H1 (cell line): ENCODE measurements at places on chromosomes 3 and 15. TPM values are rescaled to one million over a fixed set of nuclear protein-coding genes. Genes with fewer than 3 reads are reported as not detected.

DNA sequence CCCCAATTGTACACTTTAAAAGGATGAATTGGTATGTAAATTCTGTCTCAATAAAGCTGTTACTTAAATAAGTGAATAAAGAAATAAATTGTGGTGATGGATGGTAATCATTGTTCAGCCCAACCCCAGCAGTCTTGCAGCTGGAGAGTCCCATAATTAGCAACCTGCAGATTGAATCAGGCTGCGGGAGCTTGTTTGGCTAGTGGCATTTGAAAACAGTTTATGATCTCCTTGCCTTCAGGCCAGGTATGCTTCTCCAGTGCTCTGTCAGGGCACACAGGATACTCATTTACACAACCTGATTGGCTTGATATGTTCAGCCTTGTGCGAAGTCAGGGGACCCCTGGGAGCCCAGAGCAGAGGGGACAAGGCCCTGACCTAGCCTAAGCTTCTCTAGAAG, 16.5 kb upstream of the TSEN2 start:
- no peak overlapping the region for H3K27ac ChIP-seq
- H3K4me3 ChIP-seq, result no peak overlapping the region
- no peaks in the 10 kb centered on the region; the same call in 1 of the 2 replicates for H3K4me1 ChIP-seq
- no peak for DNase-seq

DNA sequence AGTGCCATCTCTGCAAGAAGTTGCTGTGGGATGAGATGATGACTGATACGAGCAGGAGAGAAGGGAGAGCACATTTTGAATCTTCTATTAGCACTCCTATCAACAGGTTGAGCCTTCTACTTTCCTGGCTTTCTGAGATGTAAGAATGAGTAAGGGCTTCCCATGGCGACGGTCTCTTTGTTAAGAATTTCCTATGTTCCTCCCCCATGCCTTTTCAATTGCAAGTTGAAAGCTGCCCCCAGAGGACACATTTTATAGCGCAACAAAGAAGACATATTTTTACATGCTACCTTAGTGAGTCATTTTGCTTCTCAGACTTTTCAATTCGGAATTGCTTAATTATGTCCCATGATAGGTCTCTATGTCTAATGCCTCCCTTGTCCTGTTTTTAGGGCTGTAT, 71.3 kb upstream of the LRTM1 start:
- H3K36me3 ChIP-seq, result no peaks in the 10 kb centered on the region
- H3K4me1 ChIP-seq, result peaks cover 10% of the 10 kb centered on the region
- DNase-seq, result no peak
- H3K27me3 ChIP-seq, result no peaks in the 10 kb centered on the region
- H3K27ac ChIP-seq, result no peak overlapping the region

- H3K27ac ChIP-seq, result no peak overlapping the region
- no peak for DNase-seq
- no peaks in the 10 kb centered on the region for H3K4me1 ChIP-seq
Observed at GRCh38 chr3:124453189-124453588, 277.1 kb upstream of the UMPS start.

- no peaks in the 10 kb centered on the region for H3K36me3 ChIP-seq
- no peaks in the 10 kb centered on the region for H3K4me1 ChIP-seq
- no peaks in the 10 kb centered on the region for H3K27me3 ChIP-seq
Observed at GRCh38 chr15:34709866-34710265, 44.9 kb downstream of the GJD2 start.

DNA sequence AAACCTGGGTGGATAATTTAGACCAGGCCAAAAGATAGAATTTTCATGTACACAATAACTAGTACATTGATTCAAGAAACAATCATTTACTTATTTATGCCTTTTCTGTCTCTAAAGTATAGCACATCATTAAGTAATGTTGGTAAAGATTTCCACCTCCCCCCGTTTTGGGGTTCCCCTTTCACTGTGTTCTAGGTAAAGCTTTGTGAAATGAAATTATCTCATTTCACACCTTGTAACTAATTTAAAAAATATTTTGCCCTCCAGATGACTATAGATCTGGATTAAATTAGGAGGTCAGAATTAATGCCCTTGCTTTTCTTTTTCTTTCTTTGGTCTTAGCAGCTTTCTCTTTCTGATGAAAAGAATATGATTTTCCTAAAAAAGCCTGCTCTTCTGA, 328.5 kb upstream of the TBC1D5 start:
- no peaks in the 10 kb centered on the region for H3K36me3 ChIP-seq
- DNase-seq, result no peak
- no peak overlapping the region for H3K4me3 ChIP-seq
- H3K27ac ChIP-seq, result no peak overlapping the region
- no peaks in the 10 kb centered on the region for H3K27me3 ChIP-seq

DNA sequence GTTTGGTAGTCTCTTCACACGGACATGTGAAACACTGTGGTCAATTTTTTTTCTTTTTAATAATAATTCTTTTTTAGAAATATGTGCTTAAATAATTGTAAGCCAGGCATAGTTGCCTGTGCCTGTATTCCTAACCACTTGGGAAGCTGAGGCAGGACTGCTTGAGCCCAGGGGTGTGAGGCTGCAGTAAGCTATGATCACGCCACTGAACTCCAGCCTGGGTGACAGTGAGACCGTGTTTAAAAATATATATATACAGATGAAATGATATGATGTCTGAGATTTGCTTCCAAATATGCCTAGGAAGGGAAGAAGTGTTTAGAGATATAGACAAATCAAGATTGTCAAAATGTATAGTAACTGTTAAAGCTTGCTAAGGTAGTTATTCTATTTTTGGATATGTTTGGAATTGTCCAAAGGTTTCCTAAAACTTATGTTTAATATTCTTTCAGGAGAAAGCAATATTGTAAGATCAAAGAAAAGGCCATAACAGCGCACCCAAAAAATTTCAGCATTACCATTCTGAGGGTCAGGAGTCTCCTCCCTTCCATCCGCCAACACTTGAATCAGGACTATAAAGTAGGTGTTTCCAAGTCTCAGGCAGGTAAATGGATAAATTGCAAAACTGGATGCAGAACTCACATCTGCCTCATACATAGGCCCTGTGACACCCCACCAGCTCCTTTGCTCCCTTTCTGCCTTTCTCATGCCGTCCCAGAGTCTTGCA, 532 bp upstream of the SELENOT start:
- H3K27ac ChIP-seq, result peak overlapping the region; percentile 89
- H3K4me1 ChIP-seq, result peaks cover 15% of the 10 kb centered on the region; the same call in 1 of the 2 replicates
- peak overlapping the region; percentile 76 for H3K4me3 ChIP-seq

DNA sequence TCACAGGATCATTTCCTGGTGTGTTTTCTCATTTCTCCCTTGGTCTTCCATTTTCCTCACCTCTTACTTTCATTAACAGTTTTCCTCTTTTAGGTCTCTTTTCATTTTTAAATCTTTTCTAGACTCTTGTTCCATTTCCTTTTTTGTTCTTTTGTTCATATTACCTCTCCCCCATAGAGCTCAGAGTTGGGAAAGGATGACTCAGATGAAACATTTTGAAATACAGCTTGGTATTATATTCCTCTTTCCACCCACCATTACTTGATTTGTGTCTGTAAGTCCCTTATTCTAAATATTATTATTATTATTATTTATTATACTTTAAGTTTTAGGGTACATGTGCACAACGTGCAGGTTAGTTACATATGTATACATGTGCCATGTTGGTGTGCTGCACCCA, 153.1 kb downstream of the VGLL3 start:
- H3K27me3 ChIP-seq, result no peaks in the 10 kb centered on the region
- no peak overlapping the region for H3K4me3 ChIP-seq
- DNase-seq, result no peak
- H3K4me1 ChIP-seq, result no peaks in the 10 kb centered on the region
- H3K36me3 ChIP-seq, result no peaks in the 10 kb centered on the region

DNA sequence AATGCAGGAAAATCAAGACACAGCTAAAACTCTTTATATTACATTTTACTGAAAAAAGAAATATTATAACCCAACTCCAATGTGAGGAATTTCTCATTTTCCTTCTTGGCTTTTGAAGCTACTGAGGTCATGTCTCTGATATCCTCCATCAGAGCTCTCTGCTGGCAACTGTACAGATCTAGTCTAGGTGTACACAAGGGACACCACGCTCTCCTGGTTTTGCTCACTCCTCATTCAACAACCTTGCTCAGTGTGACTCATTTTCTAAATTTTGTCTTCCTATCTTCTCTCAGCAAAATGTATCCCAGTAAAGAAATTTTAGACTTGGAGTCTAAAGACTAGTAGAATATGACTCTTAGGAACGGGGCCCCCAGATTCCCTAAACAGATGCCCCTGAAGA, 144.3 kb downstream of the KCNMB2 start:
- H3K4me3 ChIP-seq, result no peak overlapping the region
- no peaks in the 10 kb centered on the region for H3K4me1 ChIP-seq
- DNase-seq, result no peak
- H3K36me3 ChIP-seq, result no peaks in the 10 kb centered on the region
- H3K27me3 ChIP-seq, result no peaks in the 10 kb centered on the region
- H3K27ac ChIP-seq, result no peak overlapping the region

DNA sequence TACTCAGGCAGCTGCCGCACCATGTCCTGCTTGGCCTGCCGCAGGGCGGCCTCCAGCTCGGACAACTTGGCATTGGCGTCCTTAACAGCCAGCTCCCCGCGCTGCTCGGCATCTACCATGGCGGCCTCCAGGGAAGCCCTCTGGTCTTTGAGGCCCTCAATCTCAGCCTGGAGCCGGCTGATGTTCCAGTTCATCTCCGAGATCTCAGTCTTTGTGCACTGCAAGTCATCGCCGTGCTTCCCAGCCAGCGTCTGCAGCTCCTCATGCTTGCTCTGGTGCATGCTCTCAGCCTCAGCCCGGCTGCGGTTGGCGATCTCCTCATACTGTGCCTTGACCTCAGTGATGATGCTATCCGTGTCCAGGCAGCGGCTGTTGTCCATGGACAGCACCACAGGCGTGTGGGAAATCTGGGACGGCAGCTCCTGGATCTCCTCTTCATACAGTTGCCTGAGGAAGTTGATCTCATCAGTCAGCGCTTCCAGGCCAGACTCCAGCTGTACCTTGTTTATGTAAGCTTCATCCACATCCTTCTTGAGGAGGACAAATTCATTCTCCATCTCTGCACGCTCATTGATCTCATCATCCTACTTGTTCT, 15.5 kb upstream of the PSTPIP1 start:
- no peak overlapping the region for H3K4me3 ChIP-seq
- no peak for DNase-seq
- no peak overlapping the region for H3K27ac ChIP-seq
- H3K27me3 ChIP-seq, result no peaks in the 10 kb centered on the region

GRCh38 chr15:62775932-62776331, 266.6 kb upstream of the TPM1 start:
- no peaks in the 10 kb centered on the region; the same call in 1 of the 2 replicates for H3K36me3 ChIP-seq
- peak overlapping the region; percentile 39; the same call in 1 of the 2 replicates for H3K27ac ChIP-seq
- peaks cover 10% of the 10 kb centered on the region for H3K4me1 ChIP-seq
- H3K4me3 ChIP-seq, result no peak overlapping the region
- no peaks in the 10 kb centered on the region for H3K27me3 ChIP-seq
- DNase-seq, result no peak

DNA sequence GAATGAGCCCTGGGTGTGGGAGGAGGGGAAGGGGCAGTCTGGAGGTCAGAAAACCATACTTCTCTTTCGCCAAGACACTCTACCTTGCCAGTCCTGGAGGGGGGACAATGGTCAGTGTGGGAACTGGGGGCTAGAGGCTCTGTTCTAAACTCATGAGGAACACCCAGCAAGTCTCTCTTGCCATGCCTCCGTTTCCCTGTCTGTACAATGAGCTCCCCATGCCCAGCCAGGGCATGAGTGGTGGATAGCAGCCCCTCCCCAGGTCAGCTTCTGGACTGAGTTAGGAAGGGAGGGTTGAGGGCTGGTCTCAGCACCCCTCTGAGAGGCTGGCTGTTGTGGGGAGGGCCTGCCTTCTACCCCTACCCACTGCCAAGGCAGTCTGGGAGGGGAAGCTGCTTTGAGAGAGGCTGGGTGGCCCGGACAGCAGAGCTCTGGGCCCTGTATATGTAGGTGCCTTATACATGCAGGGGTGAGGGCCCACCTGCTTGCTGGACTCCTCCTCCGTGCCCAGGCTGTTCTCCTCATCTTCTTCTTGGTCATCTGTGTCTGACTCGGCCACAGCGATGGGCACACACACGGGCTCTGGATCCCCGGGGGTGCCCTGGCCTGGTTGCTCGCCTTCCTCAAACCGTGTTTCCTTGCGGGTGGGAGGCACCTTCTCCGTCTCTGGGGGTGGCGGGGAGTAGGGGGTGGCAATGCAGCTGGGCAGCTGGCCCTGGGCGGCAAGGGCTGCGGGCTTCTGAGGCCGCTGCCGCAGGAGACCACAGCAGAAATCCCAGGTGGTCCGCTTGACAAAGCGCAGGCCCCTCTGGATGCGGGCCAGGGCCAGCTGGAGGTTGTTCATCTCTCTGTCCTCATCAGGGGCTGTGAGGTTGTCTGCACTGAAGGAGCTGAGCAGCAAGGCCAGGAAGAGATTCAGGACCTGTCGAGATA, 68.8 kb downstream of the SCN5A start:
- H3K4me3 ChIP-seq, result no peak overlapping the region
- no peaks in the 10 kb centered on the region for H3K36me3 ChIP-seq
- H3K4me1 ChIP-seq, result no peaks in the 10 kb centered on the region
- no peak overlapping the region for H3K27ac ChIP-seq
- H3K27me3 ChIP-seq, result no peaks in the 10 kb centered on the region; the same call in 1 of the 2 replicates

DNA sequence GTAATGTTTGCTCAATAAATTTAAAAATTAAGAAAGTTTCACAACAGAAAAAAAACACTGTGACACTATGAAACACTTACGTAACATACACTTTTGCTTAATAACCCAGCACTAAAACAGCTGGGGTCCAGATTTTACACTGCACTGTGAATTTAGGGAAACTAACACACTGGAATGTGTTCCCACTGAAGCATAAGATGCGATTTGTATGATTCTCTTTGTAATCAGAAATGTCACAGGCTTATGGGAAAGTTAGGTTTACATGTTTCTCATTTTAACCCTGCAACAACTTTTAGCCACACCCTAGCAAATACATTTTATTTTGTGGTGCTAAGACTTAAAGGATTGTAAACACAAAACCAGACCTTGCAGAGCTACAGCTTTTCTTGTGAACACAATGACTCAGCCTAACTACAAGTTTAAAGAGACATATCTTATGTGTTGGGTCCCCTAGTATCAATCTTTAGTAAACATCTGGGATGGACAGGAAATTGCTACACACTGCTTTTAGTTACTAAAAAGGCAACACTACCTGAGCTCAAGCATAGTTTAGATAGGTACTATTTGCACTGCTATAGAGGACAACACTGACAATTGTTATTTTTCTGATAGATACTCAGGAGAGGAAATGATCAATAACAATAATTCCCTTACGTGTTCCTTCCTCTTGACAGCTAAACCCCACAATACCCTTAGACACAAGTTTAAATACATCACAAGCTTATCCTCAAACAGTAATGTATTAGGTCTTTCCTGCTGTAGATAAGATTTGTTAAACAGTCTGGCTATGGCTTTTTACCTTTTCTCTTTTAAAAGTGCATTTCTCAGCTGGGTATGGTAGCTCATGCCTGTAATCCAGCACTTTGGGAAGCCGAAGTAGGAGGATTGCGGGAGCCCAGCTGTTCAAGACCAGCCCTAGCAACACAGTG, 3.8 kb downstream of the PLD1 start:
- peaks cover 17% of the 10 kb centered on the region for H3K27me3 ChIP-seq
- H3K27ac ChIP-seq, result no peak overlapping the region
- DNase-seq, result no peak
- no peaks in the 10 kb centered on the region; the same call in 1 of the 2 replicates for H3K4me1 ChIP-seq

MORC1 gene
- not detected in 2 replicates for total RNA-seq

ADGRG7 gene
- not detected in 2 replicates for total RNA-seq

RLBP1 gene
- not detected in 2 replicates for total RNA-seq

MOBP gene
- total RNA-seq, result 0.10 and 0.50 TPM in 2 replicates

STAB1 gene
- total RNA-seq, result 1.8 and 1.9 TPM in 2 replicates

FSIP1 gene
- total RNA-seq, result 0.88 and 1.3 TPM in 2 replicates

SLC15A2 gene
- 1.8 and 2.0 TPM in 2 replicates for total RNA-seq

OR5K2 gene
- total RNA-seq, result not detected in 2 replicates

SAMMSON gene
- not detected in 2 replicates for total RNA-seq

DUT gene
- 246 and 259 TPM in 2 replicates for total RNA-seq

CEMIP gene
- total RNA-seq, result 0.60 and 1.8 TPM in 2 replicates

MLF1 gene
- total RNA-seq, result 39.1 and 48.9 TPM in 2 replicates
